Left renal cortex interstitium (tissue), 4 donors: ENCODE measurements at places on chromosomes 5 and 9. TPM values are rescaled to one million over a fixed set of nuclear protein-coding genes. Genes with fewer than 3 reads are reported as not detected.

ZDHHC11 gene
- polyA plus RNA-seq: 11.1 TPM

EMB gene
- polyA plus RNA-seq: 3.5 TPM

FAM219A gene
- polyA plus RNA-seq: 13.7 TPM

TMEM174 gene
- 12.9 TPM for polyA plus RNA-seq

DEPDC1B gene
- 29.0 TPM for polyA plus RNA-seq

ARID3C gene
- 0.21 TPM for polyA plus RNA-seq

SLC22A4 gene
- polyA plus RNA-seq: 9.2 TPM

RGS7BP gene
- 7.3 TPM for polyA plus RNA-seq

AQP3 gene
- 45.5 TPM for polyA plus RNA-seq

NRARP gene
- 8.3 TPM for polyA plus RNA-seq

PRRT1B gene
- polyA plus RNA-seq: 1.3 TPM

THOC3 gene
- 59.3 TPM for polyA plus RNA-seq

SLC6A7 gene
- 0.13 TPM for polyA plus RNA-seq

NIPAL4 gene
- polyA plus RNA-seq: 0.63 TPM

MIGA2 gene
- polyA plus RNA-seq: 14.7 TPM

SOHLH1 gene
- not detected for polyA plus RNA-seq

PCDHGA12 gene
- polyA plus RNA-seq: 1.5 TPM

PCDHGB7 gene
- polyA plus RNA-seq: 17.5 TPM

FAM221B gene
- not detected for polyA plus RNA-seq

EEIG1 gene
- 46.4 TPM for polyA plus RNA-seq

TRIM36 gene
- polyA plus RNA-seq: 2.5 TPM

NR2F1 gene
- 334 TPM for polyA plus RNA-seq

PITX1 gene
- not detected for polyA plus RNA-seq

KLF9 gene
- polyA plus RNA-seq: 6.7 TPM

RCL1 gene
- polyA plus RNA-seq: 17.3 TPM

MZB1 gene
- 0.48 TPM for polyA plus RNA-seq

CCDC152 gene
- 16.3 TPM for polyA plus RNA-seq

CARD6 gene
- 2.7 TPM for polyA plus RNA-seq

RANBP3L gene
- 7.3 TPM for polyA plus RNA-seq

EGFL7 gene
- 82.1 TPM for polyA plus RNA-seq

ADCY2 gene
- 5.1 TPM for polyA plus RNA-seq

LCP2 gene
- 3.2 TPM for polyA plus RNA-seq

ITGA1 gene
- 49.9 TPM for polyA plus RNA-seq

TMEFF1 gene
- 10.4 TPM for polyA plus RNA-seq

RNF183 gene
- 6.6 TPM for polyA plus RNA-seq

TRPM3 gene
- 17.6 TPM for polyA plus RNA-seq
